Stimulated activated naive CD8-positive, alpha-beta T cell treated with anti-CD3 and anti-CD28 coated beads, Interleukin-15, amount 100 ng/mL, for 72 hours (primary cell): ENCODE measurements at places on chromosomes 2 and 18.

GRCh38 chr2:205130111-205130829, 552.0 kb upstream of the NRP2 start:
- DNase-seq: no peak

GRCh38 chr18:79222790-79223189, 153.6 kb downstream of the ATP9B start:
- DNase-seq: no peak

GRCh38 chr2:198807131-198807530, 650.6 kb downstream of the SATB2 start:
- no peak for DNase-seq

DNA sequence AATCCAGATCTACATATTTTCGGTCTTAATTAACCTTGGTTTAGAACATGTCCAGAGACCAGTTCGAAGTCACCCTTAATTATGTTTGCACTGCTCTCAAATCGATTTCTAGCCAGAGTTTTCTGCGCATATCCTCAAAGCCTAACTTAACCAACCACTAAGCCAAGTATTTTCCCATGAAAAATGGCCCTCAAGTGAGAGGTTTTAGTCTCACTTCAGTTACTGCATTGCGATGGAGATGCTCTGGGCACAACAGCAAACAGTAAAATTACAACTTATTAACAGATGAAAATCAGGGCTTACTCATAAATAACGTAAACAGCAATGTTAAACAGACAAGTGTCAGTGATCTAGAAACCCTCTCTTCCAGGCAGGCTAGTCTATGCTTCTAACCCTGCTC, 4.5 kb downstream of the RTN4 start:
- no peak for DNase-seq

- DNase-seq: no peak
Observed at GRCh38 chr2:219017201-219017931, 23.9 kb downstream of the CFAP65 start.

- no peak for DNase-seq
Observed at GRCh38 chr2:11613297-11613696, 56.7 kb downstream of the NTSR2 start.

- no peak for DNase-seq
Observed at GRCh38 chr18:424071-424661, 76.3 kb downstream of the COLEC12 start.

DNA sequence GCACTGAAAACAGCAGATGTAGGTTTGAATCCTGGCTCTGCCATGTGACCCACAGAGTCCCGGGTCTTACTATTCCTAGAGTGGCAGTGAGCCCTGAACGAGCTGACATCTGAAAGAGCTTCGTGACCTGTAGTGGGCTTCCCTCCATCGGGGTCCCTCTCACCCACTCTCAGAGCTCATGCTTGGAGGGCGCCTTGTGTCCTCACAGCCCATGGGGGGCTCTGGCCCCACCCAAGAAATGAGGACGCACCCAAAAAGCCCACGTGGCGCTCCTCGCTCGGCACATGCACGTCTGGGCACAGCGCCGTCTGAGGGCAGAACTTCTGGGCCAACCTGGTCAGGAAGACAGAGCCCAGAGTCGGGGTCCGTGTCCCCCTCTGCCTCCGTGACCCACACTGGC, 23.7 kb downstream of the LBH start:
- DNase-seq: peak; percentile 9

- DNase-seq: no peak
Observed at GRCh38 chr2:159714247-159714930, 2.1 kb downstream of the MARCHF7 start.

- DNase-seq: no peak
Observed at GRCh38 chr2:128510701-128511397, 192.2 kb upstream of the HS6ST1 start.

DNA sequence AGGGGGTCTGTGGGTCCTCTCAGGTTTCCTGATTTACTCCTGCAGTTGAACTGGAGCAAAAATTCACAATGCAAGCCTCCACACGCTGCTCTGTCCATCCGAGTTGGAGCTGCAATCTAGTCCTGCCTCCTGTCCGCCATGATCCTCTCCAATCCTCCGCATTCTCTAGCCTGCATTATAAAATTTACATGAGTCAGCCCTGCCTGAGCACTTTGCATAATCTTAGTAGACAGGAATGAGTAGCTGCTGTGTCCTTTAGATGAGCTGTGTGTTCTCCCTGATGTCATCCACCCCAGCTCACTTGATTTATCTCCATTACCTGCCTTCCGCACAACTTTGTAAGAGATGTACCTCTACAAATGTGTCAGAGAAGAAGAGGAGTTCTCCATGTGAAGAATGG, 355.6 kb downstream of the STK39 start:
- DNase-seq: no peak

DNA sequence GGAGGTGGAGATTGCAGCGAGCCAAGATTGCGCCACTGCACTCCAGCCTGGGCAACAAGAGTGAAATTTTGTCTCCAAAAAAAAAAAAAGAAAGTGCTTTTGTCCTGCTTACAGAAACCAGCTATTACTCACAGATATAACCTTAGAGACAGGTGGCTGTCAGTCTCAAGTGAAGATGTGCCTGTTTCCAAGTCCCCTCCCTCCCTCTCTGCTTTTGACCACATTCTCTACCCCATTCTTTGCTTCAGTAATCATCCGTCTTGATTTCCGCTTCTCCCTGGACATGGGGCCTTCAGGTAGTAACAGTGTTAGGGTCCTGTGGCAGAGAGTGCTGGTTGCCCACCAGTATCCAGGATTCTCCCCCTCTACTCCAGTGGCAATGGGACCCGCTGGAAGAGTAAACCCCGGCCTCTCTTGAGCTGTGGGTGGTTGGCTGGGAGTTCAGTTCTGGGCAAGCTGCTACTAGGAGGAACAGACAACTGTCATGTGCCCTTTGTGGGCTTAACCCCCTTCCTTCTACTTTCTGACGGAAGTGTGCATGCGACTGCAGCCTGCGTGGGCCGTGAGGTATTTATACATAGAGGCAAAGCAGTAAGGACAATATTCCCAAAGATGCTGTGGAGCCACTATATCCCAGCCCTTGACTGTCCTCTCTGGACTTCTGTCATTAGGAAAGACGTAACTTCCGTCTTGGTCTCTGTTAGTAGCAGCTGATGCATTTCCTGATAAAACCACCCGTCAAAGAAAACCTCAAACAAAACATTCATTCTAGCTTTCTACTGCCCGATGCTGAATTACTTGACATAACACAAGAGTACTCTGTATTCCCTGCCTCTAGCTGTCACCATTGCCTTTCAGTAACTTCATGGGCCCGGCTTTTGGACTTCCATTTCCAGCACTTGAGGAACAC, 17.8 kb downstream of the PDCL3 start:
- peak; percentile 57 for DNase-seq

DNA sequence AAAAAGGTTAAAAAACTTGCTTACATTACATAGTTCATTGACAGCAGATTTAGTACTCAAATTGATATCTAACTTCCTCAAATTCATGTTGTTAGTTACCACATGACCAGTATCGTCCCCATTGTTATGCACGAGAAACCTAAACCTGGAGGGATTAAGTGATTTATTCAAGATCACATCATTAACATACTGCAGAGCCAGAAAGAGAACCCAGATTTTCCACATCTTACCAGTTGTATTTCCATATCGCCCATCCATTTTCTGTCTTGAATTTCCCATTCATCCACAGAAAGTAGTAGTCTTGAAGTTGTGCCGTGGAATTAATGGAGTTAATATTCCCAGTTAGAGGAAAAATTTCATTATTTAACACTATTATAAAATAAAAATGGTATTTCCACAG, 512.0 kb downstream of the METTL4 start:
- no peak for DNase-seq

- DNase-seq: no peak
Observed at GRCh38 chr2:13652531-13653313, 936.0 kb downstream of the TRIB2 start.

DNA sequence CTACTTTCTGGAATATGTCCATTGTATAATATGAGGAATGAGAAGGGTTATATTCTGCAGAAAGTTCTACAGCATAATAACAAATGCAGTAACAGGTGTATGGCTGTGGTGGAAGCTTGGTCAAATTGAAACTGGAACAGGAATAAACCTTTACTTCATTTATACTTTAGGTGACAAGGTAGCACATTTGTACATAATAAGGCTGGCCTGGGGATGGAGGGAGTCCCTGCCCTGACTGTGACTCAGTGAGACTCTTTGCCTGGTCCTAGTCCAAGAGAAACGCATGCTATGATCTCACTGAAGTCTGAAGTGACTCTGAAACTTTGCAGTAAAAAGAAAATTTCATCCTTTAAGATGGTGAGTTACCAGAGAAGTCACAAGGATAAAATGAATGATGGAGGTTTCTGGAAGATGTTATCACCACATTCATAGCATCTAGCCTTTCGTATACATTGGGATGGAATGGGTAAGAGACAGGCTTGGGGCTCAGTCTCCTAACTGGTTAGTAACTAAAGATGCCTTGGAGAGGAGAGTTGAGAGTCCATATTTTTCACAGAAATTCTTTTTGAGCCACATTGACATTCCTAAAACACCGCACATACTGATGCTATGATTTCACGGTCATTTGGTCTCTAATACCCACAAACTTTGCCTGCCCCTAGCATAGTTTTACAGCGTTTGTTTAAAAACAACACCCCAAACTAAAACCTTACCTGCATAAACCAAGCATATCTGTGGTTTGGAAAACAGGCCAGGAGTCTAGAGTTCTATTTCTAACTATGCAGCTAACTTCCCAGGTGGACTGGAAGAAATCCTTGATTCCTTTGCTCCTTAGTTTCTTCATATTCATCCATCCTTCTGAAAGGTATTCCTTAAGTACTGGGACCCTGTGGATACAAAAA, 42.4 kb upstream of the NABP1 start:
- DNase-seq: no peak

- no peak for DNase-seq
Observed at GRCh38 chr18:6449213-6449612, 34.5 kb upstream of the L3MBTL4 start.

GRCh38 chr2:224127871-224128501, 88.9 kb upstream of the SERPINE2 start:
- no peak for DNase-seq

DNA sequence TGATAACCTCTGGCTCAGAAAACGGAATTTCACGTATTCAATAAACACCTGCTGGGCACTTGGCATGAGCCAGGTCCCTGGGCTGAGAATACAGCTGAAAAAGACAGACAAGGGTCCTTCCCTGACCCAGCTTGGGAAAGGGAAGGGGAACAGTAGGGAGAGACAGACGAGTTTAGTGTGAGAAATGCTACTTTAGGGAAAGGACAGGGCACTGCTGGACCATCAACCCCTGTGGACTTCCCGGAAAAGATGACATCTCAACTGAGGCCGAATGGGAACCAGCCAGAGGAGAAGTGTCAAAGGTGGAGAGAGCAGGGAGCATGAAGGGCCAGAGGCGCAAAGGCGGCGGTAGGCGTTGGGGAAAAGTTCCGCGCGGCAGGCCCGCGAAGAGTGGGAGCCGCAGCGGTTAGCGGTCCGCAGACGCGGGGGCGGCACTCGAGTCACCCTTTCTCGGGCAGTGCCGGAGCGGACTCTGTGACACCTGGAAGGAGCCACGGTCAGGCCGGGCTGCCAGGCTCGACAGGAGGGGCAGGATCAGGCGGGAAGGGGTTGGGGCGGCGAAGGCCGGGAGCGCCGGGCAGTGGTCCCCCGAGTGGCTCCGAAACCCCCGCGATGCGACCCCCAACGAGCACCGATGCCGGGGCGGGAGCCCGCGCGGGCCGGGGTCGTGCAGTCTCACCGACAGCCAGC, 519 bp downstream of the TEX261 start:
- DNase-seq: peak; percentile 56

DNA sequence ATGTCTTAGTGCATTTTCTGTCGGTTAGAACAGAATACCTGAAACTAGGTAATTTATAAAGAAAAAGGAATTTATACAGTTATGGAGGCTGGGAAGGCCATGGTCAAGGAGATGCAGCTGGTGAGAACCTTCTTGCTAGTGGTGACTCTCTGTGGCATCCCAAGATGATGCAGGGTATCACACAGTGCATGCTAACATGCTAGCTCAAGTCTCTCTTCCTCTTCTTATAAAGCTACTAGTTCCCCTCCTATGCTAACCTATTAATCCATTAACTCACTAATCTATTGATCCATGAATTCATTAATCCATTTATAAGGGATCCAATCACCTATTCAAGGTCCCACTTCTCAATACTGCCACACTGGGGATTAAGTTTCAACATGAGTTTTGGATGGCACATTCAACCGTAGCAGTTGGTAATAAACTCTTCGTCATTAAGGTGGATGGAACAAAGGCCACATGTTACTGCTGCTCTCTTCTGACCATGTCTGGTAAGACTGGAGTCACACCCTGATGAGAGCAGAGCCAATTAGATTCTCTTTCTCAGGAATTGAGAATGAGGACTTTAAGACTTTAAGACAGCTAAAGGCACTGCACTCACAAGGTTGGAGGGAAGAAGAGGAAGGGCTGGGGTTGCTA, 211.6 kb upstream of the SMAD7 start:
- no peak for DNase-seq

DNA sequence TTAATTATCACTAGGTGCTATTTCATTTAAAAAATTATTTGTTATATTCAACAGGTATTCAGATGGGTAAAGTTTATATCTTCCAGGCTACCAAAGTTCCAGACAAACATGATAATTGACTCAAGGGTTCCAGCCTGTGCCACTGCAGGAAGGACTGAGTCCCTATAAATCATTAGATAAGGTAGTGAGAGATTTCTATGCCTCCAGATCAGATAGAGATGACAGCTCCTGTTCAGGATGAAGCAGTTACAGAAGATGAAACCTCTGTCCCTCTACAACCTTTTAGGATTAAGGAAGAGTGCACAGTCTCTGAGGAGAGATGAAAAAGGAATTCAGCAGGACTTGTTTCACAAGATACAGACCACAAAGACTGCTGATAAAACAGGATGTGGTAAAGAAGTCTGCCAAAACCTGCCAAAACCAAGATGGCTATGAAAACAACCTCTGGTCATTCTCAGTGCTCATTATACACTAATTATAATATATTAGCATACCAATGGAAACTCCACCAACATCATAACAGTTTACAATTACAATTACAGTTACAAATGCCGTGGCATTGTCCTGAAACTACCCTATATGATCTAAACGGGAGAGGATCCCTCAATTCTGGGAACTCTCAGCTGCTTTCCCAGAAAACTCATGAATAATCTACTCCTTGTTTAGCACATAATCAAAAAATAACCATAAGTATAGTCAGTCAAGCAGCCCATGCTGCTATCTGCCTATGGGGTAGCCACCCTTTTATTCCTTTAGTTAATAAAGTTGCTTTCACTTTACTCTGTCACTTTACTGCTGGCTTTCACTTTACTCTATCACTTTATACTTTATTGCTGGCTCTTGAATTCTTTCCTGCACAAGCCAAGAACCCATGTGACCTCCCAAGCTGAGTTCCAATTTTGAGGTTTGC, 288.5 kb downstream of the PDE11A start:
- no peak for DNase-seq

GRCh38 chr2:223450246-223450645, 151.9 kb downstream of the SCG2 start:
- no peak for DNase-seq

GRCh38 chr18:74219056-74219455, 70.7 kb downstream of the TIMM21 start:
- no peak for DNase-seq

DNA sequence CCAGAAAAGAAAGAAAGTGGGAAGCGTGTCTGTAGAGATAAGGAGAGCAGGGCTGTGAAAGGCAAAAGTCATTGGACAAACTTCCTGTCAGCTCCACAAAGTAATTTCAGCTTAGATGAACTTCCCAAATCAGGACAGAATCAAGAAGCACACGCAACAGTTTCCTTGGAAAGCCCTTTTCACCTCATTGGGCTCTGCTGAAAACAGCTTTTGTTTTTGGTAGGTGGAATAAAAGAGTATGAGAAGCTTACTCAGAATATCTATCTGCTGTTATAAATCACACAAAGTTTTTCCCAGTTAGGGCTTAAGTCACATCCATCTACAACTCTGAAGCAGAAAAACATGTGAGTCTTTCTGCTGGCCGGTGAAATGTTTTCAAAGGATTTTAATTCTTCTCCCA, 42.4 kb upstream of the EFEMP1 start:
- DNase-seq: no peak
